Putamen (tissue), 1 donor: ENCODE measurements at places on chromosomes 13 and 19.

DNA sequence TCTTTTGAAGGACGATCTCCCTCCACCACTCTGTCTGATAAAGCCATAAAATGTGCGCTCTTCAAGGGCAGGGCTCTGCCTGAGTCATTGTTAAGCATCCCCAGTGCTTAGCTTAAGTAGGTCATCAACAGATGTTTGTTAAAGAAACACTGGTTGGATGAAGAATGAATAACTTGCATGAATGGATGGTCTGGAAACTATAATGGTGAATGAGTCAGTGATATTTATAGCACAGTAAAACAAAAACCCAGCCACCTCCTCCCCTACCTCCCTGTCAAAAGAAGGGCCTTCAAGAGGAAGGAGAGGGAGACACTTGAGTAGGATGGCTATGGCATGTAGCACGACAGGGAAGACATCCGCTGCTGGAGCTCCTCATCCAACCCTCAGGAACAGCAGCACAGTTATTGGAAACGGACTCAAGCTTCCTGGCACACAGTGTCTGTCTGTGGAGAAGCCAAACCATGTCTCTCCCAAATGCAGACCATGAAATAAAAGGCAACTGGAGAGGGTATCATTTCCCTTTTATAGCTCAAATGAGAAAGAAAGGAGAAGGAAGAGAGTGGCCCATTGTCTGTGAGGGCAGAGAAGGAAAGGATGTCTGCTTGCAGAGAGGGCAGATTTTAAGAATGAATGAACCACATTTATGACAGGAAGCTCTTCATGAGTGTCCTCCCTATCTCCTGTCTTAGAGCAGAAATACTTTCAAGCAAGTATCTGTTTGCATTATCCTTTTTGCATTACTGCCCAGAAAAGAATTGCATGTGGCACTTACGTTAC is 183.5 kb upstream of the UBL3 start:
- no peak for DNase-seq

GRCh38 chr19:28934631-28935030 is 278.3 kb downstream of the UQCRFS1 start:
- DNase-seq, result no peak

DNA sequence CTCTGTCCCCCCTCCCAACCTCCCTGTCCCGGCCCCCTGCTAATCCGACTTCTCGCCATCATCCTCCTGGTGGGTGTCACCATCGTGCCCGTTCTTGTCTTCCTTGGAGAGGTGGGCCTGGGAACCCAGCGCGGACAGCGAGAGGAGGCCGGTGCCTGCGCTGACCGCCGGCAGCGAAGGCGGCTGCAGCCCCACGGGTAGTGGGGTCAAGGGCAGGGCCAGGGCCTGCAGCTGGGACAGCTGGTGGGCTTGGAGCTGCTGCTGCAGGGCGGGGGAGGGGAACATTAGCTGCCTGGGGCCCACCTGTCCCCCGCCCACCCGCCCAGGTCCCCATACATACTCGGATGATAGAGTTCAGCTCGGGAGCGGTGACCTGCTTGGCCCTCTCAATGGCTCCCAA is 8.5 kb downstream of the TLE5 start:
- DNase-seq, result no peak

DNA sequence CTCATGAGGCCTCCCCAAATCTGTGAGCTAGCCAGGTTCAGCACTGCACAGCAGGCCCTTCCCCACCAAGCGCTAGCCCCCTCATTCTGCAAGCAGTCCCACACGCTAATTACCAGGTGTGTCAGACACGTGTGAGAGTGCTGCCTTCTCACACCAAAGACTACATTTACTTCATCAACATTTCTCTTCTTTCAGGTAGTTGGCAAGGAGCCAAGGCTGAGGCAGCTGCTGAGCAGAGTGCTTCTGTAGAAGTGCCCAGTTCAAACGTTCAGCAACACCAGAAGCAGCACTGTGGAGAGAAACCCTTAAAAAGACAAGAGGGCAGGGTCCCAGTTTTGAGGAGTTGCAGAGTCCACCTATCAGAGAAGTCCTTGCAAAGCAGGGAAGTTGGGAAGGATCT is 6.4 kb downstream of the ZNF773 start:
- DNase-seq, result no peak

DNA sequence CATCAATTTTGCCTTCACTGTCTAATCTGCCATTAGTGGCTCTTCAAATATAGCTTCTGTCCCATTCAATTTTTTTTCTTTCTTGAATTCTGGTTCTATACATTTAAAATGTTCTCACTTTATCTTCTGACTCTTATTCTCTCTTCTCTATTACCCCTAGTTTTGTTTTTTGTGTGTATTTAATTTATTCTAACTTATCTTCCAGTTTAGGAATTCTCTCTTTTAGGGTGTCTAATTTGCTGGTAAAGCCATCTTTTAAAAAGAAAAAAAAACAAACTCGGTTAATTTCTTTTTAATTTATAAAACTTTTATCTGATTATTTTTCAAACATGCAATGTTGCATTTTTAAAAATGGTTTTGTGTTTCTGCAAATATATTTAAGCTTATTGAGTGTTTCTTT is 80.3 kb upstream of the OXGR1 start:
- DNase-seq, result no peak

DNA sequence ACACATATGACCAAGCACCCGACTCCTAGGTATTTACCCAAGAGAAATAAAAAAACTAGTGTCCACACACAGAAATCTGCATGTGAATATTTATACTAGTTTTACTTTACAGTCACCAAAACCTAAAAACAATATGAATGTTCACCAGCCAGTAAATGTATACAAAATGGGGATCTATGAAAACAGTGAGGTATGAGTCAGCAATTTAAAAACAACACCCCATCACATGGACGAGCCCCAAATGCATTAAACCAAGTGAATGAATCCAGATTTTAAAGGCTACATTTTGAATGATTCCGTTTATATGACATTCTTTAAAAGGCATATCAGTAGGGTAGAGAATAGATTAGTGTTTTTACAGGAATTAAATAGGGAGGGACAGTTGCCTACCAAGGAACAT is 22.1 kb downstream of the SIGLEC7 start:
- DNase-seq, result no peak

DNA sequence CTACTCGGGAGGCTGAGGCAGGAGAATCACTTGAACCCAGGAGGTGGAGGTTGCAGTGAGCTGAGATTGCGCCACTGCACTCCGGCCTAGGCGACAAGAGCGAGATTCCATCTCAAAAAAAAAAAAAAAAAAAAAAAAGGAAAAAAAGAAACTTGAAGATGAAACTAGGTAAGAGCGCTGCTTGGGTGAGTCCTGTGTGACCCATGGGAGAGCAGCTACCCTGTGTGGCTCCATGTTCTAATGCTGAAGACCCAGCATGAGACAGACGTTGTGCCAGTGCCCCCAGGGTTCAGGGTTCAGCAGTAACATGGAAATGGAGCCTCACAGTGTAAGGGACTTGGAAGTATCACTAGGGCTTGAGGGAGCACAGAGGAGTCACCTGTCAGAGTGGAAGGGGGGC is 5.9 kb downstream of the ZNF784 start:
- no peak for DNase-seq

GRCh38 chr19:49186108-49186507 is 28.5 kb downstream of the TRPM4 start:
- no peak for DNase-seq

DNA sequence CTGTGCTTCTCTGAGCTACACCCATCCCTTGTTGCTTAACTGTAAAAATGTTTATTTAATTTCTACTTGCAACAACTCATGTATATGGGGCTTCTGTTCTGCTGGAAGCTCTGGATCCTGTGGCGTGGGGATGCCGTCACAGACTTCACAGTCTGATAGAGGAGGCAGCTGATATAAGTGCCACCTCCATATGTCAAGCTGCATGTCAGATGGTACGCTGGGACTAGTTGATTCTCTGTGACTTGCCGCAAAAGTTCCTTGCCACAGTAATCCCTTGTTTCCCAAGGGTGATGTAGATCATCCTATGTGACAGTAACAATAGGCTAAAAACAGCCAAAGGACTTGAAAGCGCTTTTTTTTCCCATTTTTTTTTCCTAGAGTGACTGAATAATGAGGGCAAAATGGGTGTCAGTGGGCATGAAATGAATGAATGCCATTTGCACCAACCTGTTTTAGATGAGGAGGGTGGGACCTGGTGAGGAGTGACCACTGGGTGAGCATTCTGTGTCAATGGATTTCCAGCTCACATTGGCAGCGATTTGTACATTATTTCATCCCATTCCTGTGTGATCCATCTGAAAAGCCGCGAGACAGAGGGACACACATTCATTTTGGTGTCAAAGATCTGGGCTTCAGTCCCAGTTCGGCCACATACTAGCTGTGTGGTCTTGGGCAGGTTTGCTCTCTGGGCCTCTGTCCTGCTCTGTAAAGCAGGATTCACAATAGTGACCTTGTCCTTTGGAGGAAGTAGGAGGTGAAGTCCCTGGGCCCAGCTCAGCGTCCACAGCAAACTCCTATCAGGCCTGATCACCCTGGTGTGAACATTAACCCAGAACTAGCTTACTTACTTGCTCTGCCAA is 88.9 kb upstream of the RNF113B start:
- DNase-seq, result no peak

DNA sequence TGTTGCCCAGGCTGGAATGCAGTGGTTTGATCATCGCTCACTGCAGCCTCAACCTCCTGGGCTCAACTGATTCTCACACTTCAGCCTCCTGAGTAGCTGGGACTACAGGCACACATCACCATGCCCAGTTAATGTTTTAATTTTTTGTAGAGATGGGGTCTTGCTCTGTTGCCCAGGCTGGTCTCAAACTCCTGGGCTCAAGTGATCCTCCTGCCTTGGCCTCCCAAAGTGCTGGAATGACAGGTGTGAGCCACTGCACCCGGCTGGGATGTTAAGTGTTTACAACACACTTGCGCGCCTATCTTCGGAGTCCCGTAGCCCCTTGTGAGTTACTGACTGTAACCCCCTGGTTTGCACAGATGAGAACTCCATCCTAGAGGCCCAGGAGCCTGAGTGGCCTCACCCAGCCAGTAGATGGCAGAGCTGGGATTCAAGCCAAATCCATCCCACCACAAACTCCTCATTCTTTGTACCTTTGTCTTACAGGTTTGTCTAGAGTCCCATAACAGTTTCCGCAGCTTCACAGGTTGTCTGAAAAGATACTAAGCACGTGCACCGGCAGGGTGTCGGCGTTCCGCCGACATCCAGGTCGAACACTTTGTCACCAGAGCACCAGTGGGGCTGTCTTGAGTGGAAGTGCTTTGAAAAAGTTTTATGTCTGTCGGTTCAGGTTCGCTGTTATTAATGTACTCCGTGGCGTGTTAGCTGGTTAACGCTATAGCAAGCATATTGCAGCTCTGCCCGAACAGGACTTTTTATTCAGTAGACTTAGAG is 14.7 kb downstream of the MAG start:
- no peak for DNase-seq

- no peak for DNase-seq
Measured at GRCh38 chr13:90270226-90270625, 1077.3 kb upstream of the MIR17HG start.

GRCh38 chr13:96769874-96770273 is 224.4 kb downstream of the OXGR1 start:
- DNase-seq, result no peak

- DNase-seq, result no peak
Measured at GRCh38 chr13:96825653-96826052, 168.6 kb downstream of the OXGR1 start.

DNA sequence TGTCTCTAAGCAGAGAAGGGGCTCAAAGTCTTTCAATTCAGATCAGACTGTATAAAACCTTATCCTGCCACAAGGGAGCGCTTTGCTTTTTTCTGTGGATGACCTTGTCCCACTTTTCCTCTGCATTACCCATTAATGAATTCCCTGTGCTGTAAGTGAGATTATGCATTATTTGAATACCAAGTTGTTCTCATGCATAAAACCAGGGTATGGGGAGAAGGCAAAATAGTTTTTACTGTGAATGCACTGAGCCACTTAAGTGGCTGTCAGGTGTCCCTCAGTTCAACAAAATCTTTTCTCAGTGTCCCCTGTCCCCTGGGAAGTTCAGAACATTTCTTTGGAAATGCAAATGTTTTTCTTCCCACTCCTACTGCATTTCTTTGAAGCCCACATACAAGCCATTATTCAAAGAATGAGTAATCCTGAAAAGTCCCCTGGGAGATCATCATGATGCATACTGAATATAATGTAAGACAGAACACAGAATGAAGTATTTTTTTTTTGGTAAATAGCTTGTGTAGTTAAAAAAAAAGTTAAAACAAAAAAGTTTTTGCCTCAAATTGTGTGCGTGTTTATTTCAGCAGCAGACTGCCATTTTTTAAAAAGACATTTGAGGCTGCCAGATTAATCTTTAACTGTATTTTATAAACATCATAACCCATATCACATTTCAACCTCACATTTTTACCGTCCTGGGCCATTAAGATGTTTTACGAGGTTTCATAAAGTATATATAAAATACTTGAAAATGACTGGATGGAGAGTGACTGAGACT is 506.7 kb upstream of the PCDH9 start:
- DNase-seq, result peak; percentile 60

DNA sequence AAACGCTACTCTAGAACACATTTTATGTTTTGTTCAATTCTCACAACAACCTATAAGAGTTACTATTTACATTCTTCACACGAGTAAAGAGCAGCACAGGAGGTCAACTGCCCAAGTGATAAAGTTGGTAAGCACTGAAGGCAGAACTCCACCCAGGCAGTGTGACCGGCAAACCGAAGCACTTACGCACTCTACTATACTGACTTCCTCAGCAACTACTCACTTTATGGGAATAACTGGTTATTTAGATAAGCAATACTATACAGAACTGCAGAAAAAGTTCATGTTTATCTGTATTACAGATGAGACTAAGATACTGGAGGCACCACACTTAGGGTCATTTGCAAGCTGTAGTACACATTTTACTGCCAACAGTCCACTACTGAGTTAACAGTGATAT is 28.8 kb downstream of the FOXO1 start:
- DNase-seq, result no peak

GRCh38 chr19:42323852-42324654 is 1.4 kb upstream of the MEGF8 start:
- no peak for DNase-seq

DNA sequence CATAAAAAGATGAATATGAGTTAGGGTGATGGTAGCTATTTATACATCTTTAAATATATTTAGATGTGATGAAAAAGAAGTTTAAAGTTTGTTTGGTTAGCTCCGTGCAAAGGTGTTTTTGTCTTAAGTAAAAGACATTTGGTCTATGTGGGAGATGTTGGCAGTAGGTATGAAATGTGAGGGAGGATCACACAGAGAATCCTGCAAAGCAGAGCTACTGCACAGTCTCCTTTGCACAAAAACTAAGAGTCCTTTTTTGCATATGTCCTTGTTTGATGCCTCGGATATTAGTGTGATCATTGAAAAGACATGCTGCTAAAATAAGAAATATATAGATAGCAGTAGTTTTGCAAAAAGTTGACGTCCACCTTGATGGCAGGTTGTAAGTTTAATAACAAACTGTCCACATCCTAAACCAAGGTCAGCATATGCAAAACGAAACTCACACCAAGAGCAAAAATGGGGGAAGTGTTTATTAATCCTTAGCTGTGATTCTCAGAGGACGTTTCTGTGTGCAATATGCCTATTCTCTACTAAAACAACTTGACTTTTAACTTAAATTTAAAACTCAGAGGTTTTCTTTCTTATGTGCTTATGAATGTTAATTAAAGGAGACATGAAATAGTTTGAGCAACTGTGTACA is 870.1 kb downstream of the PCDH9 start:
- DNase-seq, result peak; percentile 18
